ENCODE measurements at places on chromosomes 1 and 21. TPM values are rescaled to one million over a fixed set of nuclear protein-coding genes. Genes with fewer than 3 reads are reported as not detected.

DNA sequence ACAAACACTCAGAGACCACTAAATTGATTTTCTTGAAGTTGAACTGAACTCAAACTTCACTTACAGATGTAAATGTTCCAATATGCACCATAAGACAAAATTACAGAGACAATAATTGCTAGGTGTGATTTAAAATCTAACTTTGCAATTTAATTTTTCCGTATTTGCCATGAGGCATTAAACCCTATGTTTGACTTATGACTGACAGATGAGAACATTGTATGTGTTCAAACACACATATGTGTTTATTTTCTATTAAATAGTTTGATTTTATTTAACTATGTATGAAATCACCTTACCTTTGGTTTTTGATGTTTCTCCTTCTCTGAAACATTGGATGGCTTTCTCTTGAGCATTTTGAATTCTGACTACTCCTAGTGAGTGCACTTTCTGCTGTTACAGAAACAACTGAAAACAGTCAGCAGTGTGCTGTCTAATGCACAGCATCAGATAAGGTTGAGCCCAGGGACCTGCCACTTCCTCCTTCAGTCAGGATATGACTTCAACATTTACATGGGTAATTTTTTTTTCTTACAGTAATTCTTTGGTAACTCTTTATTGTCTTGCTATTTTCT lies at the start of gene SAMSN1:
Gene SAMSN1 (minus strand): TSS at position 410 of the 575 bp plus-strand sequence. CDS start 54 bp downstream, at position 356.
- peak; percentile 84 for DNase-seq

DNA sequence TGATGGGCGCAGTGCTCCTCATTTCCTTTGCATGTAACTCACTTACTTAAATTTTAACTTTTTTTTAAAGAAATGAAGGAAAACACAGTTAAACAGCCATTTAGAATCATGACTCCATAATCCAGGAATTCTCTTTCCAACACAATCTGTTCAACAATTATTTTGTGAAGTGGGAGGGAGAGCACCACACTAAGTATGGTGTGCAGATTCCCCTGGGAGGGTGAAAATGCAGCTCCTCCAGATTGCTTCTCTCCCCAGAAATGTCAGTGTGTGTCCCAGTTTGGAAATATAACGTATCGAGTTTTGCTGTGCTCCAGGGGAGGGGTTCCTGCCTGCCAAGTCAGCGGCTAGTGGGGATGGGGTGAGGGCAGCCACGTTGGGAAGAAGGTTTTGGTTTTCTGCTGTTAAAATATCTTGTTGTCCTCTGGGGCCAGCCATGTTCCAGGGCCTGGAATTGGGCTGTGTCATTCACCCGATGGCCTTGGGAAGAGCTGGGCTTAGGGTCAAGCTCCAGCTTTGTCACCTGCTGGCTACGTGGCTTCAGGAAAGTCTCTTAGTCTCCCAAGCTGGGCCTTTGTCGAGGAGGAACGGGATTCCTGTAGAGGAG lies 17.3 kb upstream of the DISP3 start:
- no peak for DNase-seq

- no peak for DNase-seq
Measured at GRCh38 chr1:201771466-201771865, 57.5 kb upstream of the IPO9 start.

DNA sequence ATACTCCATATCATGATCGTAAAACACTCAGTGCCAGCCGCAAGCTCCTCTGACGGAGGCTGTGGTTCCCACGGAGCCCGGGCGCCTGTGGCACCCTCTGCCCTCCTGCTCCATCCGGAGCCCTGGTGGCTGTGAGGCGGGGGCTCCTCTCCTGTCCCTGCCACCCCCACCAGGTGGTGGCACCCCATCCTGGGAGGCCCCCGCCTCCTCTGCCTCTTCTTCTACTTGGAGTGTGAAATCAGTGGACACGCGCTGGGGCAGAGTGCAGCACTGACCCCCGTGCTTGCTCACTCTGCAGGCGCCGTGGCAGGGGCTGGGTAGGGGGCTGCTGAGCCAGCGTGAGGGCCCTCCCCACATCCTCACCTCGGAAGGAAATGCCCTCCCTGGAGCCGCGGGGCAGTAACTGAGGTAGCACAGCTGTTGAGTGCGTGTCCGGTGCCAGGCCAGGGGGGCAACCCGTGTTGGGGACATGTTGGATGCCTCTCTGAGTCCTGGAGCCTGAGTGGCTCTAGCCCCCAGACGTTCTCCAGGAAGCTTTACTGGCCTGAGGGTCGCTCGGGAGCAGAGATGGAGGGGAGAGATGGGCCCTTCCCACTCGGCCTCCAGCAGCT lies 58.7 kb upstream of the ABCG1 start:
- DNase-seq = no peak

DNA sequence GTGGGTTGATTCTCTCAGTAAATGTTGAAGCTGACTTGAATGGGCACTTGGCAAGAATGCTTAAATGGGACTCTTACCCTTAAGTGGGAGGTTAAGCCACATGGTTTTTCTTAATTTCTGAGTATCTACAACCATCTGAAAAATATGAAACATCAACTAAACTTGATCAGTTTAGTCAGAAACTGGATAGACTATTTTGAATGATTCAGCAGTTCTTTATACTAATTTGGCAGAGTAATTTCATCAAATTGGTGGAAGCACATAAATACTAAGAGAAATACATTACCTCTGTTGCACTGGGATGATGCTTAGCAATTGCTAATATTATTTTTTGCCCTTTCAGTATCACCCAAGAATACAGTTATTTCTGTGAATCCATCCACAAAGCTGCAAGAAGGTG lies 4.7 kb downstream of the VCAM1 start:
- no peak for DNase-seq

GRCh38 chr1:219322766-219323165 lies 149.1 kb downstream of the LYPLAL1 start:
- DNase-seq = no peak

DNA sequence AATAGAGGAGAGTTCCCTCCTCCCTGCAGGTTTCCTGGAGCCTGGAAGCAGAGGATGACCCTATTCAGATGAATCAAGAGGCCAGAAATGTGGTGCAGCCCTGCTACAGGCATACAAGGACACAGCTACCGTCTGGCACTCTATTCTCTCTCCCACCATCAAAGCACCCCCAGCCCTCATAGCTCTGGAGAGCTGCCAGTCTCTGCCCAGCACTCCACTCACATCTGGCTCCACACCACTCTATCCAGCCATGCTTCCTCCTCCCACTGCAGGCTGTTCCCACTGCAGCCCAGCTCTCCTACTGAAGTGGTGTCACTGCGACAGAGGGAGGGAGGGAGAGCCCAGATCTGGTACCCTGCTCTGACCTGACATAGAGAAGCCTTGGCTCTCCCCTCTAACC lies 18.4 kb downstream of the SYT2 start:
- no peak for DNase-seq

- no peak for DNase-seq
Measured at GRCh38 chr1:67839826-67840225, 6.6 kb upstream of the GNG12 start.

- no peak for DNase-seq
Measured at GRCh38 chr21:34857874-34858273, 189.1 kb downstream of the CLIC6 start.

- DNase-seq = no peak
Measured at GRCh38 chr1:38208716-38209632, 162.4 kb upstream of the POU3F1 start.

GRCh38 chr1:219439376-219439775 lies 173.5 kb downstream of the ZC3H11B start:
- no peak for DNase-seq

DNA sequence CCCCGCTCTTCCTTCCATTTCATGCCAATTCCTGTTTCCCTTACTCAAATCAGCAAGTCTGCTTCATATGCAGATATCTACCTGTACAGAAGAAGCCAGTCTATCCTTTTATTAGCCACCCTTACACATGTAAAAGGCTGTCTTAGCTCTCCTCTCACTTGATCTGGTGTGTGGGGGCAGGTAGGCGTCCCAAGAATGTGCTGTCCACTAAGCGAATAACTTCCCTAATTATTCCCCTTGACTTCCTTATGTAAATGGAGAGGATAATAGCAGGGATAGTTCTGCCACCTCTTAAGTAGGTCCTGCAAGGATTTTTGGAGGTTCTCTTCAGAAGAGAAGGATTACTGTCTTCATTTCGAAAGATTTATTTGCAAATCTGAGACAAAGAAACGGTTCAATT lies 160.4 kb downstream of the TTLL7 start:
- DNase-seq = no peak

- no peak for DNase-seq
Measured at GRCh38 chr1:21568006-21568746, 59.0 kb downstream of the ALPL start.

GRCh38 chr21:17539743-17540341 lies 27.0 kb downstream of the CXADR start:
- DNase-seq = no peak

DNA sequence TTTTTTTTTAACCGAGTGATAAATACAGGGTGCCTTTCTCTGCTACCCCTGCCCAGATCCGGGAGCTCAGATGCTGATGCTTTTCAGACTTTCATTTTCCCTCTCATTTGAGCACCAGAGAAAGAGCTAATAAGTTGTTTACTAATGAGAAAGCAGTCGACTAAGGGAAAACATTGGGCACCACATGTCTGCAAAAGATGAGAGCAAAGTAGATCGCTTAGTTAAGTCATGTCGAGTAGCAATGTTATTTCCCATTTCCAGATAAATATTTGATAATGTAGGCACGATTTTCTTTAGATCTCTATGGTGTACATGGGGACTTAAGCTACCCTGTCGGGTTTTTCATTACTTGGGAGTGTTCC lies 1.2 kb downstream of the PKN2 start:
- no peak for DNase-seq

DNA sequence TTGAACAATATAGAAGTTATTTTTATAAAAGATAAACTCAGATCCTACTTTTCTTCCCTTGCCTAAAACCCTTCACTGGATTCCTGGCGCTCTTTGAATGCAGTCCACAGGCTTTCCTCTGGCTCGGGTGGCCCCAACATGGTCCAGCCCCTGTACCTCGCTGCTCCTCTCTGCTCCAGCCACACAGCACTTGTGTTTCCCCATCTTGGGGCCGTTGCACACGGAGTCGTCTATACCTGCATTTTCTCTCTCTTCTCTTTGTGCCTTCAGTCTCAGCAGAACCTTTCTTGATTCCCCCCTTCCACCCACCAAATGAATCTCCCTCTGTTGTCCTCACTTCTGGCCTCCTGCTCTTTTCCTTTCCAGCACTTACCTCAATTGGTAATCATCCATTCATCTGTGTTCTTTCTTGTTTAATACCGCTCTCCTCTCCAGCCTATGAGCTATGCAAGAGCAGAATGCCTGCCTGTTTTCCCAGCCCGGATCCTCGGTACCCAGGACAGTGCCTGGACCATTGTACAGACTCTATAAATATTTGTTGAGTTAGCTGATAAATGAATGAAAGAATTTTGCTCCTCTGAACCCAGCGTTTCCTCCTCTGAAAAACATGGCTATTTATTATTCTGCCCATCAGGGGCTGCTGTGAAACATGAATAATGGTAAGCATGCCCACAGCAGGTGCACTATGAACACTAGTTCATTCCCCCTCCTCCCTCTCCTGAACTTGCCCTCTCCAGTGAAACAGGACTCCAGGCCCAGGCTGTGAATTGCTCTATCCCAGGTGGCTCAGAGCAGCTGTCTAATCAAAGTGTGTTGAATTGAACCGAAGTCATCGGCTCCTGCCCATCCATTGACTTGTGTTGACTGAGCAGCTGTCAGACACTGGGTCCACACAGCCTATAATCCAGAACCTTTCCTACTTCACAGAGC lies 266.9 kb downstream of the PTPRU start:
- DNase-seq = no peak

DNA sequence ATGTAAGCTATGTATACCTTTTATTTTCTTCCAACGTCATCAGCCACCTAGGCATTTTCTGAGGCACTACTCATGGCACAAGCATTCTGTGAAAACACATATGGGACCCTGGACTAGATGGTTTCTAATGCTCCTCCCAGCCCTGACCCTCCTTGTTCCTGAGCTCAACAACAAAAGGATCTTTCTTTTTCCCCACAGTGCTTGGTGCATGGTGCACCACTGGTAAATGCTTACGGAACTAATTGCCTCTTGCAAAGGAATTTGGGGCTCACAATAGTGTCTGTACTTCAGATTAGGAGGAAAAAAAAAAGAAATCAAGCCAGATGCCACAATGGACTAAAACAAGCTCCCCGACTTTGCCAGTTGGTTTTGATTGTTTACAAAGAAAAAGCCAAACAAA lies 390.5 kb downstream of the PLPP3 start:
- DNase-seq = no peak

DNA sequence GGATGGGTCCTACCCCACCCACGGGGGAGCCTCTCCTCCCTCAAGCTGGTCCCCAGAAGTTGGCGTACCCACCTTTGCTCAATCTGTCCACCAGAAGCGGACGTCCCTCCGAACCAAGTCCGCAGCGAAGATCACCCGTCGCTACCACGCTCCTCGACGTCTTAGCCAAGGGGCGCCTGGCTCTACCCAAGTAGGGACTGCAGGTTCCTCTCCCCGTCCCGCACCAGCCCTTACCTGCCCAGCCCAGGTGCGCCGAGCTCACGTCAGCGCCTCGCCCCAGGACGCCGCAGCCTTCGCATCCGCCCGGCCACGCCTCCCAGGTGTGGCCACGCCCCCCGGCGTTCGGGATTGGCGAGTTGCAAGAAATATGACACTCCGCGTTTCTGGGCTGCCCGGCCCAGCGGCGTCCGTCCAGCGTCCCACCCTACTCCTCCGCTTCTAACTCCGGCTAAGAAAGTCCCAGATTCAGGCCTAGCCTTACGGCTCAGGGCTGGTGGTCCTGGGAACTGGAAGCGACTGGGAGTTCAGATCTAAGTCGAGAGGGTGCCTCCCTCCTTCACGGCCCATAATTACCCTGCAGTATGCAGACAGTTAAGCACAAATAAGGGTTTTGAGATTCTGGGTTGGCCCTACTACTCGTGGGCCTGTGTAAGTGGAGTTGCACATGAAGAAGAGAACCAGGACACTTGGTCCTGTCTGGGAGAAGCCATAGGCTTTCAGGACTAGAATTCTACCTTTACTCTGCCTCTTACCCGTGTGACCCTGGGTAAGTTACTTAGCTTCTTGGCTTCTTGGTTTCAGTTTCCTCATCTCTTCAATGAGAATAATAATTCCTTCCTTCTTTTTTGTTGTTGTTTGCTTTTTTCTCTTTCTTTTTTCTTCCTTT lies at the start of gene IRF6:
Gene IRF6 (minus strand): TSS at position 268 of the 886 bp plus-strand sequence. CDS start 4,729 bp downstream, outside the sequence.
- DNase-seq = peak; percentile 79

- DNase-seq = no peak
Measured at GRCh38 chr1:46019348-46019747, 113.1 kb downstream of the PIK3R3 start.

GRCh38 chr21:14886001-14886400 lies 178.8 kb downstream of the NRIP1 start:
- DNase-seq = no peak

VANGL1 gene
- 3.6 TPM for total RNA-seq

EFNA3 gene
- total RNA-seq = 0.52 TPM

SOX13 gene
- total RNA-seq = 0.47 TPM

PTAFR gene
- 0.54 TPM for total RNA-seq

SMIM1 gene
- total RNA-seq = 0.81 TPM

NBPF6 gene
- not detected for total RNA-seq

KCNN3 gene
- 0.30 TPM for total RNA-seq

CTSS gene
- 114 TPM for total RNA-seq

C1QB gene
- total RNA-seq = not detected
